ENCODE measurements at places on chromosomes 16 and 17.
A peak's percentile ranks its signal among the peaks of the same experiment; 100 is the strongest.

GRCh38 chr16:79542237-79542774 lies 58.2 kb downstream of the MAF start:
- no peak for DNase-seq

GRCh38 chr17:65743308-65743655 lies 181.8 kb upstream of the AXIN2 start:
- DNase-seq, result no peak

GRCh38 chr16:67470359-67470758 lies 10.6 kb downstream of the ATP6V0D1 start:
- DNase-seq, result peak; percentile 70

- DNase-seq, result no peak
Observed at GRCh38 chr16:85798283-85798776, 1.0 kb downstream of the EMC8 start.

GRCh38 chr17:42586514-42587230 lies 9.1 kb upstream of the PSMC3IP start:
- no peak for DNase-seq

GRCh38 chr16:9844361-9844760 lies 337.9 kb downstream of the GRIN2A start:
- no peak for DNase-seq

GRCh38 chr16:20740007-20740883 lies 1.4 kb downstream of the THUMPD1 start:
- no peak for DNase-seq

DNA sequence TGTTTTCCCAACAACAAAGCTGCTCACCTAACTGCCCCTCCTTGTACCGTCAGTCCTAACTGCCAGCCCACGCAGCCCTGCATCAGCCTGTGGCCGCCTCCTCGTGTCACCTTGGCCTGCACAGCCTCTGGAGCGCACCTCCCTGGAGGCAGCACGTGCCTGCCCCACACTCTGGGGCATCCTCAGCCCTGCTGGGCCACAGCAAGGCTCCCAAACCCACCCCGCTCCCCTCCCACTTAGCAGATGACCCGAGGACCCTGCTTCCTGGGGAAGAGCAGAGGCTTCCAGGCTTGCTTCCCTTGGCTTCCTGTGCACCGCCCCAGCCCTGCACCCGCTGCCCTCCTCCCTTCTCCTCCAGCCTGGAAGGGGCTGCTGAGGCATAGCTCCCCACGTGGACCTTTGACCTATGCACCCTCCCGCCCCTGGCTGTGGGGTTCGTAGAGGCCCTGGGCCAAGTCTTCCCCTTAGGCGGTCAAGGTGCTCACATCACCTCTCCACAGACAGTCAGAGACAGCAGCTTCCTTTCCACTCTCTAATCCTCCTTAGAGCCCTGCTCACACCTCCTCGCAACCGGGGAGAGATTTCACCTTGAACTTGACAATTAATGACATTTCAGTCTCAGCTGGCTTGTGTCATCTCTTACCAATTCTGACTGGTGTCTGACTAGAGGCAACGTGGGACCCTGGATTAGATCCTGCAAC lies 115.0 kb downstream of the MGAT5B start:
- DNase-seq, result no peak

- DNase-seq, result no peak
Observed at GRCh38 chr16:80580109-80580832, 39.5 kb downstream of the DYNLRB2 start.

DNA sequence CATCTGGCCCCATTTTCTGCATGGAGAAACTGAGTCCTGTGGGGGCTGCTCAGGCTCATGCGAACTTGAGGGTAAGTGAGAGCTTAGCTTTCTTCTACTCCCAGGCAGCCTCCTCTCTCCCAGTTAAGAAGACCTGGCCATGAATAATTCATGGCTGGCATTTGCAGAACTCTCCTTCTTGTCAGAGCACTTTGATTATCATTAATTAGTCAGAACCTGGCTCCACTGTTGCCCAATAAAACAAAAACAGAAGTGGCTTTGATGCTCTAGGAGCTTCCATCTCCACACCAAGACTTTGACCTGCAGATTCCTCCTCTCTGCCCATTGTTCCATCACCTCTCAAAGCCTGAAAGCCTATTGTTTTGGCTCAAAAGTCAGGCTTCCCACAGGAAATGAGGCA lies 45.5 kb upstream of the CDH3 start:
- DNase-seq, result no peak

DNA sequence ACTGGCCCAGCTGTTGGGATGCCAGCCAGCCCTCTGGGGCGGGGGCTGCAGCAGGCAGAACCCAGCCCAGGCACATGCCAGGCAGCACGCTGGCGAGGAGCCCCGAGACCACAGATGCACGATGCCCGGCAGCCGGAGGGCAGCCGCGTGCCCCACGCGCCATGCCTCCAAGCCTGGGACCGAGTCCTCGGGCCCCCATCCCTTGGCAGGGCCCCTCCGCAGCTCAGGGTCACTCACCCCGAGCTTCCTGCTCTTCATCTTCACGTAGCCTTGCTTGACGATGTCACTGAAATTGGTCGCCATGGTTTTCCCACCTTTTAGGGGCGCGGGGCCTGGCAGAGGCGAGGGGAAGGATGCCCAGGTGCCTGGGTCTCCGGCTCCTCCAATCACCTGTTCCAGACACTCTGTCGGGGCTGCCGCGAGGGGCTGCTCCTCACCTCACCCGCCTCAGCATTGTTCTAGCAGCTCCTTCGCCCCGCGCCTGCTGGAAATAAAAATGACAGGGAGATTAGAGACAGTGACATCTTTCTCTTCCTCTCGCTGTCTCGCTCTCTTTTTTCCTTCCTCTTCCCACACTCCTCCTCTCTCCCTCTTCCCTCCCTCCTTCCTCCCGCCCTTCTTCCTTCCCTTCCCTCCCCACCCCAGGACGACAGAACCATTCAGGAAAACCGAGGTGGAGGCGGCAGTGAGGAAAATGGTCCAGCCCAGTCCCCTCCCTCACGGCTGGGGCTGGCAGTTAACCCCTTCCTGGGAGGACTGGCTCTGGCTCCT lies 6.9 kb downstream of the DOK4 start:
- DNase-seq, result no peak

DNA sequence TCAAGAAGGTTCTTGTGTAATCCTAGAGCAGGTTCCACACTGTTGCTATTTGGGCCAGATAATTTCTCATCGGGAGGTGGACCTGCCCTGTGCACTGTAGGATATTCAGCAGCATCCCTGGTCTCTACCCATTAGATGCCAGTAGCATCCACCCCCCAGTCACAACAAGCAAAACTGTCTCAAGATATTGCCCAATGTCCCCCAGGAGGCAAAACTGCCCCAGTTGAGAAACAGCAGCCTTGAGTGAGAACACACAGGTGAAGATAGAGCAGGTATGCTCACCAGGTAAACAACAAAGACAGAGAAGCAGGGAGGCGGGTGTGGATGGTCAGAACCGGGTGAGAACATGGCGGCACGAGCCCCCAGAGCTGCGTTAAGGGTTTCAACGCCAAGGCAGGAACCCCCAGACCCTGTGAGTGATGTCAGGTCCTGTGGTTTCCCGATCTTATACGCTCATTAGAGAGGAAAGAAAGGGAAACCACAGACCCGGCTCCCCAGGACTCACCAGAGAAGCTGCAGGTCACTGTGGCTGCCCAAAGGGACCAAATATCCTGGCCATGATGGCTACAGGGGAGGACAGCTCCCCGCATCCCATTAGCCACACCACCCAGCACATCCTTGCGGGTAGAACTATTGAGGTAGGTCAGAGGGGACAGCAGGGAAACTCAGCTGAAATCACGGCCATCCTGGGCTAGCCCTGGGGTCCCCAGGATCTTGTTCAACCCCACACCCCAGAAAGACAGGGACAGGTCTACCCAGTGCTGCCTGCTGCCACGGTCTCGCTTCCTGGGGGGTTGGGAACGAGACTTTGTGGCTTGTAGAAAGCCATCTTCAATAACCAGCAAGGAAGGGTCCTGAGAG lies 21.2 kb downstream of the CDC42EP4 start:
- DNase-seq, result no peak

DNA sequence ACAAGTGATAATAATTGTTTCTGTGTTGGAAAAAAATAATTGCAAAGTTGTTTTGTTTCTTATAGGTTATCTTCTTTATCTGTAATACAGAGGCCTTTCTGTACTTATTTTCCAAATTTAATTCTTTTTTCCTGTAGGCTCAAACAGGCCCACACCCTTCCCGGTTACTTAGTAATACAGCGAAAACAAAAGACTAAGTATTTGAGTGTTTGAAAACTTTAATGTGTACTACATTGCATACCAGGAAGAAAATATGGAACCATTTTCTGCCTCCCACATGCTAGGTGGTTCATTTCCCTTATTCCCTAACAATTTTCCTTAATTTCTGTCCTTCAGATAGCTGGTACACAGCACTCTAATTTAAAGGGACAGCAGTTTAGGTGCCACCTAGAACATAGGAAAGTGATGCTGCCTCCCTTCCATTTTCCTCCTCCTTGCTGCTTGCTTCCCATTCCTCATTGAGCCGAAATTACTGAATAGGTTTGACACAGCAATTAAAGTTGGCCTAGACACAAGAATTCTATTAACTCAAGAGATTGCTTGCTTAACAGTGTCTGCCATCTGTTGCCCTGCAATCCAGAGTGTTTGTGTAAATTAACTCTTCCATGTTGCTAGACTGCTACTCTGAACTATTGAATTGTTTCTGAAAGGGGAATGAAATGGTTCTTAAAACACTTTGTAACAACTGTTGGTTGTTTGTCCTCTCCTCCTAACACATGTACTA lies 24.2 kb downstream of the CYB5B start:
- DNase-seq, result no peak

DNA sequence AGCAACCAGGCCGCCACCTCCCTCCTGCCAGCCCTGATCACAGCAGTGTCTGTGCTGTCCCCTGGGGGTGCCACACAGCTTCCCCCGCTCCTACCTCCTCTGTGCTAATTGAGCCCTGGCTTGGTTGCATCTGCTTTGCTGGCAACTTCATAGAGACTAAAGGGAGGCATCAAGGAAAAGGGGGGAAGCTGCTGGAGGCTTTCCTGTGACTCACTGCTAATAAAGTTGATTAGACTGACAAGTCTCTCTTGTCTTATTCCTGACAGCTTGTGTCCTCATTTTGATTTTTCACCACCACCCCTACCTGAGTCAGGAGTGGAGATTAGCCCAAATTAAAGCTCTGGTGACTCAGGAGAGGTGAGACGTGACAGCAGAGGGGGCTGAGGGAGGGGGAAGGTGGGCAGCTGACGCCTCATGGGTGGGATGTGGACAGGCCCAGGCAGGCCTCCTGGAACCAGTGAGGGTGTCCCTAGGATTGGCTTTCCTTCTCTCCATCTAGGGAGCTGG lies 310.0 kb downstream of the CBLN1 start:
- no peak for DNase-seq

GRCh38 chr16:10941127-10941933 lies 938 bp downstream of the DEXI start:
- no peak for DNase-seq

GRCh38 chr17:77717941-77718668 lies 240.4 kb upstream of the TNRC6C start:
- no peak for DNase-seq

GRCh38 chr17:42253578-42253977 lies 22.6 kb downstream of the STAT5B start:
- no peak for DNase-seq

GRCh38 chr17:20266806-20267458 lies 200.4 kb downstream of the LGALS9B start:
- DNase-seq, result no peak

GRCh38 chr17:1126801-1127550 lies 52.8 kb downstream of the ABR start:
- no peak for DNase-seq

- DNase-seq, result no peak
Observed at GRCh38 chr16:88711750-88712340, 5.5 kb downstream of the CTU2 start.

DNA sequence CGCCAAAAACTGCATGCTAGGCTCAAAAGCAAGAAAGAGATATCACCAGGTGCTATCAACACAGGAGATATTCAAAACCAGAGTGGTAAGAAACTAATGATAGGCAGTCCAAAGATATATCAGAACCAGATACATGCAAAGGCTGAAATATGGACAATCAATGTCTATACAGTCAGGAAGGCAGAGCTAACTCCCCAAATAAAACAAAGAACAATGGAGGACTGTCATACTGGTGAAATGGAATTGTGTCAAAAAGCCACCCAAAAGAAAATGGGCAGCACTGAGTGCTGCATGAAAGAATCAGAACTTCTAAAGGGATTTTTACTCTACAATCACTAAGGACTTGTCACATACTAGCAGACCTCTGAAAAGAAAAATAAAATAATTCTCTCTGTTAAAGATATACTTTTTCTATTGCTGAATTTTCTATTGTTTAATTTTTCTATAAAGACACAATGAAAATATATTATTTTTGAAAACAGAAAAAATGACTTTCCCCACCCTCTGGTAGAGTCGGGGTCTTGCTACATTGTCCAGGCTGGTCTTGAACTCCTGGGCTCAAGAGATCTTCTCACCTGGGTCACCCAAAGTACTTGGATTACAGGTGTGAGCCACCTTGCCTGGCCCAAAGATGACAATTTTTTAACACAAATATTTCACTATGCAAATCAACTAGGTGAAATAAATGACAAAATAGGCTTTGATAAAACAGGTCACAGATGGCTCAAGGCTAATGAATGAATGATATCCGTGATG lies 98.2 kb downstream of the USP32 start:
- no peak for DNase-seq

DNA sequence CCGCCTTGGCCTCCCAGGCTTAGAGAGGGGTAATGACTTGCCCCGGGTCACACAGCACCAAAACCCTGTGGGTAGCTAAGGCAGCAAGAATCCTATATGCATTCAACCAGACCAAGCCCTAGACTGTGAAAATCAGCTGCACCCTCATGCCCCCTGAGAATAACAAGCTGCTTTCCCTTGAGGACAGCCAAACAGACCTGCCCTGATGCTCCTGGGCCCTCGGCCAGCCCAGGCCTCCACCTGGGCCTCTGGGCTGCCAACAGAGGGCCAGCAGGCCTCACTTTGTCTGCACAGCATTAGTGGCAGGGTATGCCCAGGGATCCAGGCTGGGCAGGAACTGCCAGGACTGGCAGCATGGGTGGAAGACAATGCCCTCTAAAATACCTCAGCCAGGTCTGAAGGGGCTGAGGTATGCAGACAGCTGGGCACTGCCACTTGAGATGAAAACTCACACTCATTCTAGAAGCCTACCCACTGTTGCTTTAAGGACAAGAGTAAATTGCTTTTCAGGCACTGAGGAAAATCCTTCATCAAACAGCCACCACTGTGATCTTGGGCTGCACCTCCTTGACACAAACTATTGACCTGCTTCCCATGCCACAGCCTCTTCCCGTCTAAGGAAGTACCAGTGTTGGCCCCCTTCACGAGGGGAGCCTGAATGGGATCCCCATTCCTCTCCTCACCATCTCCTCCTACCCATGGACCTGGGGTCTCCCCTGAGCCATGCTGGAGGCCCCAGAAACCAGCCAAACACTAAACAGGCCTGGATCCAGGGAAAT lies 8.8 kb downstream of the ST3GAL2 start:
- DNase-seq, result no peak

Data from nucleus accumbens (tissue), 56 donors.